ENCODE measurements at places on chromosomes 2 and 18.

DNA sequence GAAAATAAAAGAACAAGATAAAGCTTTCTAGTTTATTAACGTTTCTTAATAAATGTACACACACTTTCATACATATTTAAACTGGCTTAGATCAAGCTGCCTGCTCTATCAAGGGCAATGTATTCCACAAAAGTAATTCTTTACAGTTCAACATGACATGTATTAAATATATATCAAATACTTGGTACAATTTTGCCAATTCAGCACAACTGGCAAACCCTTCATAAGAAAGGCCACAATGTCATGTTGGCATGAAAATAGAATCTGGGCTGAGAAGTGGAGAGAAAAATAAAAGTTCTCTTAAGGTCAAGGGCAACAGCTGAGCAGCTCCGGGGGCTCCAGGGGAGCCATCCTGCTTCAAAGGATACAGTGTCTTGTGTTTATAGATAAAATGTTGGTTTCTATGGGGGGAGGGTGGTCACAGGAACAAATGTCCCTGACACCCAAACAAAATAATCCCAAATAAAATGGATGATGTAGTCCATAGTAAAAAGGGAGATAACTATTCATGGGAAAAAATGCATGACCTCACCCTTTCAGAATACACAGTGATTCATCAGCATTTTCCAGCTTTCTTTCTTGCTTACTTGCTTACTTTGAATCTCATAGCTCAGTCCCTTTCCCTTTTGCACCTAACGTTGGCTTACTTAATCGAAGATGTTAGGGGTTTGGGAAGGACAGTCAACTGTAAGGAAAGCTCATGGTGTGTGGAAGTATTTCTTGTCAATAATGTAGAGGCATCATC, 494.9 kb downstream of the NYAP2 start:
- no peak for DNase-seq

GRCh38 chr2:174444761-174445160, 42.1 kb downstream of the GPR155 start:
- no peak for DNase-seq

- no peak for DNase-seq
These were observed 51.5 kb upstream of the B3GNT7 start for GRCh38 chr2:231343988-231344387.

DNA sequence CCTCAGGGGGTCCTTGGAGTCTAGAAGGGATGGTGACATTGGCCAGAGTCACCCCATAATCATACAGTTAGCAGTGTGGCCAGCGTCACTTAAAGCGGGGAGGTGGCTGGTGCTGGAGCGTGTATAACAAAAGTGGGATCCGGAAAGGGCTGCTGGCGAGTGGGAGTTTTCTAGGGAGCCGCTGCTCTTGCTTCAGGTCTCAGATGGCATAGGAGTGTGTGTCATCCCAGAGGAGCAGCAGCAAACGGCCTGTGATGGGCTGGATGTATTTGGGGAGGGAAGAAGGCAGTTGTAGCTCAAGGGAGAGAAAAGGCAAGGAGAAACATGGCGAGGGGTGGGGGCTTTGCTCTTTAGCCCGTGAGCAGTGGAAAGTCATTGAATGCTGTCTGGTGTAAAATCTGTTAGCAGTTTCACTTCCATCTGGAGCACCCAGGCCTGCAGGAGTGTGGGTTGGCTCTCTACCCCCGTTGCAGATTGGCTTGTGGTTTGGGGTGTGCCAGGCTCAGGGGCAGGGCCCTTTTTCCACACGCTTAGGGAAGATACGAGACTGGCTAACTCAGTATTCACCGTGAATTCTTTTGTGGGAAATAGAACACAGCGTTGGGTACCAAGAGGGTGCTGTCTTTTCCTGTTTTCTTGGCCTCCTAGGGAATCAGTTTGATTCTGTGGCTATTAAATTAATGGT, 120.5 kb downstream of the AGAP1 start:
- DNase-seq = no peak

DNA sequence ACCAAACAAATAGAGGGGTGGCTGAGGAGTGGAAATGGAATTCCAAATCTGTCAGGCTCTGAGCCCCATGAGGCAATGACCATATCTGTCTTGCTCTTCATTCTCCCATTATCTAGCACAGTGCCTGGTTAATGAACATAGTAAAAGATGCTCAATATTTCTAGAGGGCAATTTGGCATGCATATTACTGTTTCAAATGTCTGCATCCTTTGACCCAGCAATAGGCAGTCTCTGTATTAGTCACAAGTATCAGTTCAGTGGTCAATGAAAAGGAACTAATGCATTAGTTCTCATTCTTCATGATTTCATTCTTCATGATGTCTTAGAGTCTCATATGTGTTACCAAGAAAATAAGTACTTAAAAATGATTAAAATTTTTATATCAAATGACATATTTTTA, 28.4 kb upstream of the MALL start:
- DNase-seq = no peak

GRCh38 chr2:71462641-71463341, 9.4 kb downstream of the DYSF start:
- no peak for DNase-seq

GRCh38 chr2:35114765-35115164, 1240.8 kb upstream of the CRIM1 start:
- no peak for DNase-seq

DNA sequence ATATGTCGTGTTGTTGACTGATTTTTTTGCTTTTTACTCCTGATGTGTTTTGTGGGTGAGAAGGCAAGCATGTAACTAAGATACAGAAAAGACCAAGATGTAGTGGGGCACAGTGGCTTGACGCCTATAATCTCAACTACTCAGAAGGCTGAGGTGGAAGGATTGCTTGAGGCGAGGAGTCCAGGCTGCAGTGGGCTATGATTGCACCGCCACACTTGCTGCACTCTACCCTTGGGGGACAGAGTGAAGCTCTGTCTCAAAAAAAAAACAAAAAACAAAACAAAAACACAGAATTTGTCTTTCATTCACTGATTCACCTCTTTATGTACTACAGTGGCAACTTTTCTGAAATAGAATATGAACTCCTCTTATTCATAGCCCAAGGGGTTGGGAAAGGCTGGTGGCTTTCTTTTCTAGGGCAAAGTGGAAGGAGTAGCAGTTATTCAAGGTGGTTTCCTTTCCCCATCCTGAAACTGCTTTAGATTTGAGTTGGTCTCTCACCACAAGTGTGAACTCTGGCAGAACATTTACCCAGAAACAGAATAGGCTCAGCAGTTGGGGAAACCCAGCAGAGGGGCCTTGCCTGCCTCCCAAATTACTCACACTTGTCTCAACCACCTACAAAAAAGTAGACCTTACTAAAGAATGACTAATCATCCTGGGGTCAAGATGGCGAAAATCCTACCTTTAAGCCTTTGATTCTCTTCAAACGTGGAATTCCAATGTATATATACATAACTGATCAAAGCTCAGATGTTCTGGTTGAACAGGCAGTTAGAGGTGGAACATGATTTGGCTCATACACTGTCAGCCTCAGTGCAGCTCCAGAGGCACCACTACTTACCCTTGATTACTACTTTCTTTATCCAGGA, 6.5 kb downstream of the TANK start:
- DNase-seq = no peak

DNA sequence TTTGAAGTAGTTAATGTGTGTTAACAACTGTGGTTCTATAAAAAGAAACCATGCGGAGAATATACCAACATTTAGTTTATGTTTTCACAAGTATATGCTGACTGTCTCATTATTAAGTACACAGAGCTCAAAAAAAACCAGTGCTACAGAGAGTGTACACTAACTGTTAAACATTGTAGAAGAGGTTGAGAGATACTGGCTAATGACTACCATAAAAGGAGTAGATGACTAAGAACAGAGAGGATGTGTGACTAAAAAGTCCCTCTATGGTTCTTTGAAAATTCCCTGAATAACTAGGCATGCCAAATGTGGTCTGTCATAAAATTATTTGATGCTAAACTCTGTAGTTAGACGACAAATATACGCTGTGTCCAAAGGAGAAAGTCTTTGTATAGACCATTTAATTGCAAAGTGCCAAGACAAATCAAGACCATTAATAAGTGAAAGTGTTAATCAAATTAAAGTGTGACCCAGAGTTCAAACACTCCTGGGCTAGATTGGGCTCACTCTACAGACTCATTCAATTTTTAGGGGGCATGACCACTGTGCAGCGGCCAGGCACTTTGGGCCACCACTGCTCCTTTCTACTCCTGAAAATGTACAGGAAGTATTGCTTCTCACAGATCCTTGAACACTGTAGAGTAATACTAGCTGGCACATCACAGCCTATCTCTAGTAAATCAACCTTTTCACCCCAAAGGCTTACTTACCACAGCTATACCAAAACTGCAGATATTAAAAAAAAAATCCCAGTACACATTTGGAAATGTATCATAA, 45.1 kb upstream of the SERTAD2 start:
- DNase-seq = no peak

- peak; percentile 86 for DNase-seq
These were observed 7.7 kb upstream of the YWHAQ start for GRCh38 chr2:9638532-9638931.

DNA sequence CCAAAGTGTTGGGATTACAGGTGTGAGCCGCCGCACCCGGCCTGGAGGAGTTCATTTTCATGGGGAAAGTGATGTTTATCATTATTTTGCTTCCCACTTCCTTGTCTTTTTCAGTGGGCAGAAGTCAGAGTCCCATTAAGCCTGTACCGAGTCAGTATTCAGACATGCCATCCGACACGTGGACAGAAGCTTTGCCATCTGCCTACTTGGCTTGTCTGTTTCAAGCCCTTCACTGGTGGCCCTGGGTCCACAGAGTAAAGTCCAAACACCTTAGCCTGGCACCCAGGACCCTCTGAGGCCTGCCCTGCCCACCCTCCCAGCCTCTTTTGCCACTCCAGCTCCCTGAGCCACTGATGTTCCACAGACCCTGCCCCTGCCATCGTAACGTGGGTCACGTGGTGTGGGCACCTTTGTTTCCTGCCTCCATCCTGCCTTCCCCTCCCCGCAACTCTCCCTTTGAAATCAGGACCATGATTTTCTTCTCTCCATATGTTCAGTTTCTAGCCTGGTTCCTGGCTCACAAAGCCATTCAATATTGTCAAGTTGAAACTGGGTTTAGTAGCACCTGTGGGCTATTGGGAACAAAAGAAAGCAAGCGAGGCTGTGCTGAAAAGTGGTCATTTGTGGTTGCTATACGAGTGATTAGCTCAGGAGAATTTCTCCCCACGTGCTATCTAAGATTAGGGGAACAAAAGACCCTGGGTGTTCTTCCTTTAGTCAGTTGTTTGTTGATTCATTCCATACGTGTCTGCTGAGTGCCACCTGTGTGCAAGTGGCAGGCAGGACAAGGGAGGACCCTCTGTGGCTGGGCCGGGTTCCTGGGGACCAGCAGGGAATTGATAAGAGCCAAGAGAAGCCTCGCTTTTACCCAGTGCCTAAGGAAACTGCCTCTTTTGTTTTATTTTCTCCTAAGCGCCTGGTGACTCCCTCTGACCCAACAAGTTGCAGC, 5.1 kb upstream of the ODC1 start:
- DNase-seq = no peak

GRCh38 chr2:239730897-239731296, 294.2 kb downstream of the NDUFA10 start:
- DNase-seq = no peak

DNA sequence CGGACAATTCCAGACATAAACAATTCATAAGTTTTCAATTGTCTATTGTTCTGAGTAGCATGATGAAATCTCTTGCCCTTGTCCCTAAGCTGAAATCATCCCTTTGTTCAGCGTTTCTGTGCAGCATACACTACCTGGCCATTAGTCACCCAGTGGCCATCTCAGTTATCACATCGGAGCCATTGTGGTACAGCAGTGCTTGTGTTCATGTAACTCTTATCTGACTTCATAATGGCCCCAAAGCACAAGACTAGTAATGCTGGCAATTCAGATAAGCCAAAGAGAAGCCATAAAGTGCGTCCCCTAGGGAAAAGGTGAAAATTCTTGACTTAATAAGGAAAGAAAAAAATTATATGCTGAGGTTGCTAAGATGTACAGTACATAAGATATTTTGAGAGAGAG, 127.2 kb downstream of the FHOD3 start:
- DNase-seq = no peak

GRCh38 chr2:70115646-70116442, 28.6 kb downstream of the PCBP1 start:
- no peak for DNase-seq

GRCh38 chr2:58476556-58476955, 235.4 kb upstream of the FANCL start:
- no peak for DNase-seq

Data from right lung (tissue), 10 donors.